Activated naive CD8-positive, alpha-beta T cell treated with anti-CD3 and anti-CD28 coated beads, Interleukin-2, amount 10 ng/mL, durations not matched to agents 7 days and 5 days (primary cell): ENCODE measurements at places on chromosomes 4 and X. TPM values are rescaled to one million over a fixed set of nuclear protein-coding genes. Genes with fewer than 3 reads are reported as not detected.

Gene TMA16
- total RNA-seq = 27.3 TPM

Gene SOWAHD
- 1.7 TPM for total RNA-seq

Gene CENPVL3
- total RNA-seq = not detected

Gene WAS
- total RNA-seq = 146 TPM

Gene LNX1
- not detected for total RNA-seq

Gene GPAT3
- 3.1 TPM for total RNA-seq

Gene ZNF81
- total RNA-seq = 9.1 TPM

Gene NRK
- total RNA-seq = not detected

Gene HTN1
- total RNA-seq = not detected

Gene MGARP
- total RNA-seq = 0.22 TPM

Gene PDHA2
- not detected for total RNA-seq

Gene MGST2
- total RNA-seq = 11.0 TPM

Gene HSFX1
- 1.4 TPM for total RNA-seq

Gene PRDM5
- total RNA-seq = 0.26 TPM

Gene MEPE
- not detected for total RNA-seq

Gene TMSB15C
- total RNA-seq = 5.1 TPM

DNA sequence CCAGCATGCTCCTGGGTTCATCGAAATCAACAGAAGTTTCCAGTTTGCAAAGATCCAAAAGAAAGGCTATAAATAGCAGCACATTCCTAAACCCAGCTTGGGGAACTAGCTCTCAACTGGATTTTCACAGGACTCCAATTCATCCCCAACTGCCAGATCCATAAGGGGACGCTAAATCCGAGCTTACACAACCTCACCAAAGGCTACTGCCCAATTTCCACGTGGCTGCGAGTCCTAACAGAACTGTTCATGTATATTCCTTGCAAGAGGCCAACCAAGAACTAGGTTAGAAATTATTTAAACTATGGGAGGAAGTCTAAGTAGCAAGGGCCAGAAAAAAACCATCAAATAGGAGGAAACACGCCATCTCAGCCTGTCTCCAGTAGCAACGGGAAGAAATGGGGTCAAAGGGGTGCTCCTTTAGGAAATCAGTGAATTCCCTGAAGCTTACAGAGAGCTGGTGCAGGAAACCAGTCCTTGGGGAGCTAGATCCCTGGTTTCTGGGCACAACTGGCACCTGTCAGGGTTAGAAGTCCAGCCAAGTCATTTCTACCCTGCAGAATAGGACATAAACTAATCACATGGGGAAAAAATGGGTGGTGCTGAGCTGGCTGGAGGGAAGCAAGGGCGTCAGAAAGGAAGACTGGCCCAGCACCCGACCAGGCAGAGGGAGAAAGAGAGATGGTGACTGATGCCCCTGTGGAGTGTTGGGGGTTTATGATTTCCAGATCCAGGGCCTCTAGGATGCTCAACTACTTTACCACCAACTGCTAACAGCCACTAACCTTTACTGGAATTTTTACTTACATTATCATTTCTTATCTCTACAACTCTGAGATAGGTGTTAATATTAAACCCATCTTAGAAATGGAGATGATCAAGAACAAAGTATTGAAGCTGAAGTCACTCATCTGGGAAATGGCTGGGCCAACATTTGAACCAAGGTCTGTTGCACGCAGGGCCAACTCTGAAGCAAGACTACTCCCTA is 20.5 kb downstream of the RELL1 start:
- DNase-seq = no peak

DNA sequence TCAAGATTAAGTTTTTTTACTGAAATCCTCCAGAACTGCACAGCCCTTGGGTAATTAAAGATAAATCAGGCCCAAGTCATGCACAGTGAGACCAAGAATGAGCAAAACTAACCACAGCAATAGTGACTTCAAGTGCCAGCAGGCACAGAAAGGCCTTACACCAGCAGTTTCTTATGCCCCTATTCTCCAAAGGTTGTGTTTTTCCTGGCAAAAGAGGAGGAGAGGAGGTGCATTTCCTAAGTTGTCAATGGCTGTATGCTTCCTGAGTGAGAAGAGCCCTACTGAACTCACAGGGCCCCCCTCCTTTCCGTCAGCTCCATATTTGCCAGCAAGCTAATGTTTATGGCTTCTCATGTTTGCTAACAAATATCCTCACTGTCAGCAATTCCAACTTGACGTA is 418.7 kb upstream of the INTU start:
- DNase-seq = no peak

GRCh38 chr4:5804656-5805055 is 88.2 kb downstream of the CRMP1 start:
- no peak for DNase-seq

GRCh38 chr4:25367004-25367621 is 9.9 kb upstream of the ANAPC4 start:
- no peak for DNase-seq

GRCh38 chr4:22695917-22696316 is 3.2 kb downstream of the GBA3 start:
- DNase-seq = no peak

GRCh38 chr4:53704329-53704728 is 113.0 kb upstream of the LNX1 start:
- DNase-seq = no peak

- DNase-seq = no peak
Observed at GRCh38 chr4:133581996-133582619, 433.0 kb downstream of the PCDH10 start.

DNA sequence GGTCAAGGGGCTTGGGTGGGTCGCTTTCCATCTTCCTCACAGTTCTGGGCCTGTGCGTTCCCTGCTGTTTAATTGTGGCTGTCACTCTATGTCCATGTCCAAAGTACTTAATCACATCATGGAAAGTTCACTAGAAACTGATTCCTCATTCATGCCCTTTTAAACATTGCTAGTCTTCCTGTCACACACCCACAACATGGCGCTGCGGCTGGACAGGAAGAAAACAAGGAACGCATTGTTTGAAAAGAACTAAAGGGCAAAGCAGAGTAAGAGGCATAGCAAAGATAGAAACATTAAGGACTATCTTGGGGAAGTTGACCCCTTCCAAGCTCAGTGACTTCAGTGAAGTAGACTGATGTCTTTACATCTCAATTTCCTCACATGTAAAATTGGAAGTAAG is 18.4 kb downstream of the PNPLA4 start:
- DNase-seq = no peak

- DNase-seq = no peak
Observed at GRCh38 chr4:115233600-115233999, 120.2 kb upstream of the NDST4 start.

GRCh38 chr4:38128478-38129459 is 168.6 kb downstream of the PTTG2 start:
- DNase-seq = peak; percentile 40

DNA sequence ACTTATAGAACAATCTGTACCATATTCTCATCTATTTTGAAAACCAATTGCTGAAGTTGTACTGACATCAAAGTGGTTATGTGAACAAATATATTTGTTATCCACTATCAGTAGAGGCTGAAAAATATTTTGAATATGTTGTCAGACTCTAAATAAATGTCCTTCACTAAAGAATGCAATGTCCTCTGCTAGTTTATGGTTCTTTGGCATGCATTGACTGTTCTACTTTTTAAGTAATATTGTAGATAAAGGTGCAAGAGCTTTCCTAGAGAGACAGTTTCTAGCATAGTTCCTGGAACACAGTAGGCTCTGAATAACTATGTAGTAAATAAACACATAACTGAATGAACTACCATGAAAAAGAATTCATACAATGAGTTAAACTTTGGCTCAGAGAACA is 18.2 kb upstream of the COX7B2 start:
- no peak for DNase-seq

GRCh38 chr4:120948382-120948781 is 25.9 kb upstream of the PRDM5 start:
- no peak for DNase-seq

DNA sequence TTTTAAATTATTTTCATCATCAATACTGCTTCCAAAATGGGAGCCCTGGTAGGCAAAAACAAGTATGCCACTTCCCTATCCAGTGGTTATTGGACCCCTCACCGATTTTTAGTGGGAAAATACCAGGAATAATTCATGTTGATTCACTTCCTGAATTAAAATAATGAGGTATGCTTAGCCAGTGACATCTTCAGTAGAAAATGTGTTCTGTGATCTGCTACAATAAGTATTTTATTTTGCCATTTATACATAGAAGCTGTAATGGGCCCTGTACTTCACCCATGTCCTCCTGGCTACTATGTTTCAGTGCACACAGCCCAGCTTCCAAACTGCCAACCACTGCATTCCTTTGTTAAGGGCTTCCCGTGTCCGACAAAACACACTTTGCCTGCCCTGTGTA is 41.0 kb upstream of the KLHL34 start:
- DNase-seq = no peak

DNA sequence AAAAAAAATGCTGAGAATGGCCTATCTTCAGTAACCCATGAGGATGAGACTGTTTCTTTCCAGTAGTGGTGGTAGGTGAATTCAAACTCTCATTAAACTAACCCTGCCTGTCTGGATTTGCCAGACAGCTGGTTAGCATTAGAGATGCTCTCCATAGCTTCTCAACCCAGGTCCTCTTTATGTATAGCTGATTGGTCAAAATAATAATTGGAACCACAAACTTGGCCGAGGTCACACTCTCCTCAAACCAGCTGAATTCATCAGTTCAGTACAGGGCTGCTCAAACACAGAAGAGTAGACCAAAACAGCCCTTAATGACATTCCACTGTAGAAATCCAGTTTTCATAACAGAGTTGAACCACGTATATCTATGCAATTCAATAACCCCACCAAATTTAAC is 85.3 kb downstream of the HCCS start:
- no peak for DNase-seq

DNA sequence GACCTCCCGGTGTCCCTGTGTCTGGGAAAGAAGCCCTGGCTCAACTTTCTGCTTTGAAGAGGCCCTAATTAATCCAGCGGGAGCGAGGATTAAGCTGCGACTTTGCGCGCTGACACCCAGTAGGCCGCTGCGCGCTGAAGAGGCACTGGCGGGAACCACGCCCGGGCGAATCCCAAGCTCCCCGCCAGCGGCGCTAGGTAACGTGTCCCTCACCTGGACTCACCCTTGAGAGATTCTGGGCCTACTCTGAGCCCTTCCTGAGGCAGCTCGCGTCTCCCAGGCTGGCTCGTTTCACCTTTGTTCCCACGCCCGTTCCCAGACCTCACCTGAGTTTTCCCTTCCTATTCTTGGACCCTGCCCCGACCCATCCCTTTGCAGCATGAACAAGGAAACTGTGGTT is 616 bp upstream of the KLHL34 start:
- peak; percentile 26 for DNase-seq

- peak; percentile 41 for DNase-seq
Observed at GRCh38 chrX:21374994-21375707, 933 bp downstream of the CNKSR2 start.

DNA sequence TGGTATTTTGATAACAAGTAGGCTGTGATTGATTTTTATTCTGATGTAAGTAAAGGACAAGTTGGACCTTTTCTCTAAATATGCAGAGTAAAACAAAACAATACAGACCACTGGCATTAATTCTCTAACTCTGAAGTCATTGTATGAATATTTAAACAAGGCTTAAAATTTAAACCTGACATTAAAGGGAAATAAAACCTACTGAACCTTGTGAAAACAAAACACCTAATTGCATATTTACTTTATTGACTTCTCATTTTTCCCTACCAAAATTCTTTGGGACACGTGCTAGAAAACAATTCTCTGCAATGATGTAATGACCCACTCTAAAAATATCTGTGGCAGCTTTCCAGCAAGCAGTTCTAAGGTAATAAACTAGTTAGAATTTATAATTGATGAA is 369.7 kb upstream of the TRAM1L1 start:
- no peak for DNase-seq

- no peak for DNase-seq
Observed at GRCh38 chr4:101022151-101023024, 324.9 kb downstream of the PPP3CA start.

- no peak for DNase-seq
Observed at GRCh38 chr4:162282684-162283083, 118.9 kb upstream of the FSTL5 start.

- no peak for DNase-seq
Observed at GRCh38 chrX:46255046-46255445, 290.2 kb downstream of the ZNF674 start.

DNA sequence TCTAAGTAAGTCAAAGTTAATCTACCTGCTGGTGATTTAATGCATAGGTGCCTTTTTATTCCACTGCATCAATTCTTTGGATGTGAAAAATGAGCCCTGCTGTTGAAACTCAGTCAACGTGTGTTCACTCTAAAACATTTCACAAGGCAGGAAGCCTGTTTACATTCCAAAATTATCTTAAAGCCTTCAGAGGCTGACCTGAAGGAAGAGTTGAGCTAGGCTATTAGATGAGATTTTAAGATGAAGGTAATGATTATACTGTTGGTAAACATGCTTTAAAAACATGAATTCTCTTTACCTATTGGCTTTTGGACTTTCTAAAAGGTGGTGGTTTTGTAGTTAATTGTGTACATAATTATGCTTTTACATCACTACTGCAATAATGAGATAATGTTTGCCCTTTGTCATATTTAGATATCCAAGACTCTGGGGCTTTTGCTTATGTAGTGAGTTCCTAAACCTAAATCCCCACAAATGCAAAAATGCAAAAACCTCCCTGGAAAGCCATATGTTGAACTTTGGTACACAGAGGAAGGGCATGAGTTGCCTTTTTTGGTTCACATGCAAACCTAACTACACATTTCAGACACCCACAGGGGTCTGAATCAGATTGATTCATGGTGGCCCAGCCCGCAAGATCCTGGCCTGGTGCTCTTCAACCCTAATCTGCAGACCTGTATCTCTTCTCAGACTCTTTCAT is 92.3 kb downstream of the KLHL8 start:
- no peak for DNase-seq

- no peak for DNase-seq
Observed at GRCh38 chrX:37350034-37350365, 836 bp downstream of the PRRG1 start.

DNA sequence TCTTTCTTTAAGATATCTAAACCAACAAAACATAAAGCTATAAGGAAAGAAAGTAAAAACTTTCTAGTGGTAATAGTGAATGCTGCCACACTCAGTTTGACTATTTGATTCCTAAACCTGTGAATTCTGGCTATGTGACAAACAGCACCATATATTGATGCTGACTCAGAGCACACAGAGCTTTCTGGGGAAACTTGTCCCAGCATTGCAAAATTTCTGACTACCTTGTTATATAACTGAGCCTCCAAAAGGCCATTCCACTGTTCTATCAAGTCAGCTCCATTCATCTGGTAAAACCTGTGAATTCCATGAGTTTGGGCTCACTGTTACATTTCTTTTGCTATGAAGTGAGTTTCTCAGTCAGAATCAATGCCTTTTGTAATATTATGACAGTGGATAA is 1229.7 kb downstream of the PCDH18 start:
- DNase-seq = no peak

GRCh38 chrX:107601326-107601725 is 27.0 kb upstream of the PRPS1 start:
- no peak for DNase-seq

DNA sequence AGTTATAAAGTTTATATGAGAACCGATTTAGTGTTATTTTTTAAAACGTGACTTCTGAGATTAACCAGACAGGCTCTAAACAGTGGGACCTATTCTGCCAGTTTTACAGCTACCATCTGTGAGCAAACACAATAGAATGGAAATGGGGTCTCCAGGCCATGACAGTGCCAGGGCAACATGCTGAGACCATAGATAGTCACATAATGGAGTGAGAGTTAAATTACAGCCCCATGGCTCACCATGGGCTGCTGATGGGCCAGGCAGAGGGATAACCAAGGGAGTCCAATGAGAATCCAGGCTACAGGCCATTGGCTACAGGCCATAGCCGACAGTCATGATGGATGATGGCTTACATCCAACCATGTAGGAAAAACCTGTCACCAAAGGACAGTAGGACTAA is 183.5 kb upstream of the NDP start:
- no peak for DNase-seq
